ENCODE measurements at places on chromosomes 2 and 18.

DNA sequence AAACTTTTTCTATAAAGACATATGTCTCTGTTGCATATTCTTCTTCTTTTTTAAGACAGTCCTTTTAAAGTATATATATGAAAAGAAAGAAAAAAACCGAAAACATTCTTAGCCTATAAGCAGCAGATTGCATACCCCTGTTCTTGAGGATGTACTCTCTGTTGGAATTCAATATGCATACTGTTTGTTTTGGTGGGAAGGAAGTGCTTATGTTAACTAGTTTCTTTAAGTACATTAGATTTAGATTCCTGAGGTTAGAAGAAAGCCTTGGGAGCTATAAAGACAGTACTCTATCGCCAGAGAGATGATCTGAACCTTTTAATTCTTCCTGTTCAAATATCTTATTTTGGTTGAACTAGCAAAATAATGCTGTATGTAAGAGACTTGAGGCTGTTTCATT, 46.8 kb upstream of the TBR1 start:
- DNase-seq, result no peak

DNA sequence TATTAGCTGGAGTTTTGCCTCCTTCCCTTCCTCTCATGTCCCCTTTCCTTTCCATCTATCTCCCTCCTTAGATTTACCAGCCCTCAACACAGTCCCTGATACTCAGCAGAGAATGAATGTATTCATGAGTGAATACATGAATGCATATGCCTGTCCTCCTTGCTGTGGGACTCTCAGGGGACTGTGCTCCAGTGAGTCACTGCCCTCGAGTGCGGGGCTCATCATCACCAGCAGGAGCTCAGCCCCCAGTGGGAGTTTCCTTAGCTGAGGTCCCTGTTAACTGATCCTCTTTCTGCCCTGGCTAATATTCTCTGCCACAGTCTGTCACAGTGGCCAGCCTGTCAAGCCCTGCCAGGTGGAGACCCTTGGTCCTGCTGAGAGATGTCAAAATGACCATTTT, 104.9 kb upstream of the LHCGR start:
- no peak for DNase-seq

DNA sequence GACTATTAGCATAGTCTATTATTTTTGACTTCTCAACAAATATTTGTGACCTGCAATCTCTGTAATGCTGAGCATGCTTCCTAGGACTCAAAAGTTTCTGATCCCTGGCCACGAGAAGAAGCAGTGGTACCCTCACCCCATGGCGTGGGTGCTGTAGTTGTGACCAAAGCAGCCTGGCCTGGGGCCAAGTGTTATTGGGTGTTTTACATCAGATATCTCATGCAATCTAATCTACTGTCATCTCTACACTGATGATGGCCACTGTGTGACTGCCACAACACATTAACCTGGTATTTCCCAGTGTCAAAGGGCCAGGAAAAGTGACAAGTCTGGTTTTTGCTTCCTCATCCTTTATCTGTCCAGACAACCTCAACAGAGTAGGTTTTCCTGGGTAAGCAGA, 80.8 kb upstream of the WIPF1 start:
- DNase-seq, result no peak

- DNase-seq, result no peak
Observed at GRCh38 chr2:44904578-44904977, 36.9 kb upstream of the SIX3 start.

DNA sequence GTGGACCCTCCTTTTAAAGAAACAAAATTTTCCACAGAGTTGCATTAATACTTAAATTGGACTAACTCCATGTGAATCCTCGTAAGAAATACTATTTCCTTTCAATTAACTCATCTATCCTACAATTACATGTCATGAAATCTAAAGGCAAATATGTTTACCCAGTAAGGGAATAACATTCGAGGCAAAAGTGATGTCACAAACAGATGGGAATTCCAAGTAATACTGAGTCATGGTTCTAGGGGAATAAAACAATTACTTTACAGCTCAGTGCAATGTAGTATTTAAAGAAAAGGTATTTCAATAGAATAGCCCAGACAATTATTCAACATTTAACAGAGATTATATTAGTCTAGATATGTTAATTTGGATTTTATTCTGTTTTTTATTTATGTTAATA, 205.8 kb downstream of the ZNF385B start:
- DNase-seq, result no peak

DNA sequence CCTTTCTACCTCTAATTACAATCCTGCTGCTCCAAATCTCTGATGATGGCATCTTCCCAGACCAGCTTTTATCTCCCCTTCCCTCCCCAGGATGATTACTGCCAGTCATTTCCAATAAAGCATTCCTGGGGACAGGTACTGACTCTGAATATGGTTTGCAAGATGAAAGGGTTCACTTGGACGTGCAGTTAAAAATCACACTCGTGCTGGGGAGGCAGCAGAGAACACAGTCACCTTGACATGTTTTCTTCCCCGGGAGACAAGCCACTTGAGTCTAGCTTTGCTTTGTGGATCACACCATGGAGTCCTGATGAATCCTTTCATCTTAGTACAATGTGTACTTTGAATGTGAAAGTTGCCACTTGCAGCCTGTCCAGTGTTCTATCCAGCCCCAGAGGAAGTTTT, 175.0 kb downstream of the ALPK2 start:
- DNase-seq, result no peak

- no peak for DNase-seq
Observed at GRCh38 chr2:127034051-127034450, 72.9 kb downstream of the BIN1 start.

DNA sequence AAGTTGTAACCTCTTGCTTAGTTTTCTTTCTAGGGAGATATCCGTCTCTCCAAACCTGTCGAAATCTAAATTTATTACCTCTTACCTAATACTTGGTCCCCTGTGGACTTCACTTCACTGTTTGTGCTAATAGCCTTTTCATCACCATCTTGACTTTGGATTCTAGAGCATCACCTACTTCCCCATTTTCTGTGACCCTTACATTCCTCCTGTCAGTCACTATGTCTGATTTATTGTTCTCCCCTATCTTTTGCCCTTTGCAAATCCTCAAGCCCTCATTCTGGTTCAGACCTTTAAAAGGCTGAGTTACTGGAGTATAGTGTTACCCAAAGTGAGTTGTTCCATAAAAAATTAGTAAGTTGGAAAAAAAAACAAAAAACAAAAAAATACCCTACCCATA, 7.5 kb downstream of the MYO1B start:
- no peak for DNase-seq

DNA sequence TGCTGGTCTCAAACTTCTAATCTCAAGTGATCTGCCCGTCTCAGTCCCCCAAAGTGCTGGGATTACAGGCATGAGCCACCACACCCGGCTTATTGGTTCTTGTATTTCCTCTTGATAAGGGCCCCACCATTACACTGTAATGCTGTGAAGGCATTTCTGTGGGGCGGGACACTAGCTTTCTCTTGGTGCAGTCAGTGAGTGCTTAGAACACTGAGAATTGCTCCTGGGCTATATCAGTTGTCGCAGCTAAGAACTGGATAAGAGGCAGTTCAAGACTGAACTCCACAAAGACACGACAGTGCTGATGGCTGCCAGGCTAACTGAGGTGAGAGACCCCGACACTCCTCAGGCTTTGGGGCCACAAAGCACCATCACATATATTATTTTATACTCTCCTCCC, 2.1 kb downstream of the KHK start:
- no peak for DNase-seq

GRCh38 chr18:13610555-13611141, 115.7 kb downstream of the FAM210A start:
- DNase-seq, result no peak

DNA sequence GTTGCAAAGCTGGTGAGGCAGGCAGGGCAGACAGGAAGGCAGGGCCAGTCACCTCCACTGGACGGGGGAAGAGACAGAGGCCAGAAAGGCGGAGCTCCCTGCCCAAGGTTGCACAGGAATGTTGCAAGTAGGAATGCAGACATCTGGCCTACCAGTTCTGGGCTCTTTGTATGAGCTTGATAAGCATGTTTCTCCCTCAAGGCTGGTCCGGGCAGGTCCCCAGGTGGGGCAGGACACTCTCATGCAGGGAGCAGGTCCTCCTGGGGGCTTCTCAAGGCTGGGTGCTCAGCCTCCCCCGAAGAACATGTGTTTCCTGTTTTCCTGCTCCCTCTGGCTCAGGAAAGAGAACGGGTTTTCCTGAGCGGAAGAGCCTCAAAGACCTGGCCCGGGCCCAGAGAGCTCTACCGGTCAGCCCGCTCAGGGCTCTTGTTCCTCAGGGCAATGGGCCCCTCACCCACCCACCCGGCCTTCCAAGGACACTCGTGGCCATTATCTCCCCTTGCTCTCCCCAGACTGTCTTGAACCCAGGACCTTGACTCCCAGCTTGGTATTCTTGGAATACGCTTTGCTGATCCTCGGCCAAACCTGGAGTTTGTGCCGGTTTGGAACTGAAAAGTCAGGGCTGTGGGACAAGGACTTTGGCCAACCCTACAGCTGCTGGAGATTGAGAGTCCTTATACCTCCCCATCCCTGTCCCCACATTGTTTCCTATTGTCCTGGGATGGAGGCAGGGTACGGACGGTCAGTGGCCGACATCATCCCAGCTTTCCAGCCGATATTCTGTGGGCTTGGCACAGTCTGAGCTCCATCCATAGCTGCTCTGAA, 87.7 kb upstream of the HAAO start:
- no peak for DNase-seq

DNA sequence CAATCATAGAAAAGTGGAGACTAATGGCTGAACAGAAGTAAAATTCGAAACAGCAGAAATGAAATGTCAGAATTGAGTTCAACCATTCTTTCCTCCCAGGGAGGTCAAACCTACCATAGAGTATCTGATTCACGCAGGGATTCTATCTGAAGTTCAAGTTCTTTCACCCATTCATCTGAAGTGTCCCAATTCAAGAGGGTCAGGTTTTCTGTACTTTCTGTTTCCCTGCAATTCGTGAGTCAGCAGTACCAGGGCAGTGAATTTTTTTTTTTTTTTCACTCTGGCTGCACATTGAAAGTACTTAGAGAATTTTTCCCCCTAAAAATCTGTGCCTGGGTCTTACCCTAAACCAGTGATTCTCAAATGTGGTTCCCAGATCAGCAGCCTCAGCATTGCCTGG, 40.9 kb upstream of the CCDC88A start:
- DNase-seq, result no peak

DNA sequence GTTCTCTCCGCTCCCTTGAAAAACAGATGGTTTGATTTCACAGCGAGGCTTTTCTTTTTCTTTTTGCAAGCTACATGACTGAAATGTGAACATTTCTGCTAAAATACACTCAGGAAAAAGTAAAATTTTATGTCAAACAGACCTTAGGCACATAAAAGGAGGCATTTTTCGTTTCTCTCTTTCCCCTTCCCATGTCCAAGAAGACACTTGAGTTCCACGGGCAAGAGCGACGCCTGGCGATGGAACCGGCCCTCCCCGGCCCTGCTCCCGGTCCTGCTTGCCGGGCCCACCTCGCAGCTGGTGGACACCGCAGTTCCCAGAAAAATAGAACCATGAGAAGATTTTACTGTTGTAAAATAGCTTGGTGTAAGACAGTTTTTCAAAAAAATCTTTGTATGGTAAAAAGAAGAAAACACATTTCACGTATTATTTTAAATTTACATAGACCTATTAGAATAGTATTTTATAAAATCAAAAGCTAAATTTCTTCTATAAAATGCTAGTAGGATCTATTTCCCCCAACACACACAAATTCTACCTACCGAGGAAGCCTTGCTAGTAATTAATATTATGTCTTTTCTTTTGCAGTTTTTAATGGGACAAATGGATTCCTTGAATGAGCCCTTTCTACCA, 2.3 kb upstream of the ALKAL2 start:
- DNase-seq, result peak; percentile 24

- no peak for DNase-seq
Observed at GRCh38 chr2:127511917-127512316, 14.4 kb downstream of the IWS1 start.

- no peak for DNase-seq
Observed at GRCh38 chr18:56995579-56996188, 151.2 kb upstream of the BOD1L2 start.

GRCh38 chr2:120441744-120442471, 96.0 kb downstream of the INHBB start:
- DNase-seq, result no peak

DNA sequence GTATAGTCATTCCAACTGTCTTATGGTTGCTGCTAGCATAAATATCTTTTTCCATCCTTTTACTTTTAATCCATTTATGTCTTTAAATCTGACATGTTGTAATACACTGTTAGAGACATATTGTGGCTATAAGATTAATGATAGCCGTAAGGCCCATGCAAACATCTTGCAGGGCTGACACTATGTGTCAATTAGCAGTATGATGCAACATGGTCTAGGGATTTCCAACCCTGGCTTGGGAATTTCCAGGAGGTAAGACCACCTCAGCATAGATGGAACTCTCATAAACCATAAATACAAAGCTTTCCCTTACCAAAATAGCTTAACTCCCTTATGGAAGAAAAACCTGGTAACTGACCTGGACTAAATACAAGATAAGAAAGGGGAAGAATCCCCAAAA, 16.5 kb downstream of the SCLY start:
- no peak for DNase-seq

GRCh38 chr2:218341381-218341780, 15.3 kb upstream of the CATIP start:
- no peak for DNase-seq

DNA sequence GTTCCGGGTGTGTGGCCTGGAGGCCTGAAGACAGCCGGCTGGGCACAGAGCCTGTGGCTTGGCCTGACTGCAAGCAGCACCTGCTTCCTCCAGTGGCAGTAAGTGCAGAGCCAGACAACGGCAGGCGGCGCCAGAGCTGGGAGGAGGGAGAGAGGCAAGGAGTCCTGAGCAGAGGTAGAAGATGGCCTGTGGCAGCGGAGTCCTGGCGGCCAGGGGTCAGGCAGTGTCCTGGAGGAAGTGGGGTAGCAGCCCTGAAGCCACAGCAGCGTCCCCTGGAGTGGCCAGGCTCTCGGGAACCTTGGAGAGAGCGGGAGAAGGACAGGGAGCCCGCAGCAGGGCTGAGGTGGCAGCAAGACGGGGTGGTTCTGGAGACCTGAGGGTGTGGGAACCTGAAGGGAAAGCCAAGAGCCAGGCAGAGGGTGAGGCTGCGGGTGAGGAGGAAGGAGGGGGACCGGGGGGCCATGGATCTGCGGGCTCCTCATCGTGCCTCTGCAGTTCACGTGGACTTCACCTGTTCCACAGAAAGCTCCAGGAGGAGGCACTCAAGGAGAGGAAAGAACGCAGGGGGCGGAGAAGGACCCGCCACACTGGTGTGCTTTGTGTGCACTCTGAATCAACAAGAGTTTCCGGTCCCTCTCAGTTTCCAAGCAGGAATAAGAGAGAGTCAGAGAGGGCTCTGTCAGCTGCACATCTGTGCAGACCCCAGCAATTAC, 85.9 kb downstream of the USP40 start:
- no peak for DNase-seq

DNA sequence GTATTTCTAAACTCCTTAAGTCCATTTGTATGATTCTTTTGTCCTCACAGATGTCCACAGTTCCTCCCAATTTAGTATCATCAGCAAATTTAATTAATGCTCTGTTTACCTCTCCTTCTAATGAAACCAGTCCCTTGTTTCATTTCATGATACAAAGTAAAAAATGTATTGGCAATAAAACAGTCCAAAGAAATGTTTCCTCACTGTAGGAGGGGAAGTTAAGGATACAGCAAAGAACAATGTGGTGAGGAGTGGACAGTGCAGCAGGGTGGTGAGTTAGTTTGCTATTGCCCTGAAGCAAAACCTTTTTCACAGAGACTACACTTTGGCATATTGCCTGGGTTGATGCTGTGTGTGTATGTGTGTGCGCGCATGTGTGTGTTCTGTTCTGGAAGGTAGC, 401.5 kb downstream of the ARHGAP15 start:
- no peak for DNase-seq

GRCh38 chr2:236984046-236984445, 101.6 kb upstream of the COPS8 start:
- DNase-seq, result no peak

- DNase-seq, result no peak
Observed at GRCh38 chr2:176181551-176181950, 6.9 kb upstream of the HOXD1 start.
